ENCODE measurements at places on chromosomes 3 and 15. TPM values are rescaled to one million over a fixed set of nuclear protein-coding genes. Genes with fewer than 3 reads are reported as not detected.

DNA sequence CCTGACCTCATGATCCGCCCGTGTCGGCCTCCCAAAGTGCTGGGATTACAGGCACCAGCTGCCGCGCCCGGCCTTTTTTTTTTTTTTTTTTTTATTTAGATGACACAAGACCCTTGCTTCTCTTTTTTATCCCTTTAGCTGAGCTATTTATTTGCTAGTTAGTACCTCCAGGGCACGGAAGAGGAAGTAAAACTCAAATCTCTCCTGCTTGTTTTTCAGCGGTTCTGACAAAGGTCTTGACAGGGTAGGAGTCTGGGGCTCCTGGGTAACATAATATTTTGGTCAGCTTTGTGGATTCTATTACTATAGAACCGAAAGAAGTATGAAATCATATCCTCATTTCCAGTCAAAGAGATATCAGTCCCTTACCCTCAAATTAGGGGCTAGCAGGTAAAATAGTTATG lies 44.0 kb upstream of the ETV5 start:
- no peak overlapping the region for H3K4me3 ChIP-seq
- H3K27ac ChIP-seq, result no peak overlapping the region
- no peaks in the 10 kb centered on the region for H3K36me3 ChIP-seq

- no peak overlapping the region for H3K27ac ChIP-seq
- H3K27me3 ChIP-seq, result no peaks in the 10 kb centered on the region
- no peak for DNase-seq
- no peak overlapping the region for H3K4me3 ChIP-seq
- H3K36me3 ChIP-seq, result no peaks in the 10 kb centered on the region
- H3K4me1 ChIP-seq, result peaks cover 8% of the 10 kb centered on the region
These were observed 2.0 kb downstream of the DISP2 start for GRCh38 chr15:40360015-40360414.

DNA sequence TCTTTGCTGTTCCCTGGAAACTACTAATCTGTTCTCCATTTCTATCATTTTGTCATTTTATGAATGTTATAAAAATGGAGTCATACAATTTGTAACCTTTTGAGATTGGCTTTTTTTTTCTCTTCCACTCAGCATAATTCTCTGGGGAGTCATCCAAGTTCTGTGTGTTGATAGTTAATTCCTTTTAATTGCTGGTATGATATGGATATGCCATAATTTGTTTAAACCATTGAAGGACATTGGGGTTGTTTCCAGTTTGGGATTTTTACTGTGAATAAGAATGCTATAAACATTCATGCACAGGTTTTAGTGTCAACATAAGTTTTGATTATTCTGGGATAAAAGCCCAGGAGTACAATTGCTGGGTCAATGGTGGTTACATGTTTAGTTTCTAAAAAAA lies 279.4 kb downstream of the WNT5A start:
- no peaks in the 10 kb centered on the region for H3K4me1 ChIP-seq
- no peaks in the 10 kb centered on the region for H3K36me3 ChIP-seq
- no peaks in the 10 kb centered on the region for H3K27me3 ChIP-seq
- DNase-seq, result no peak
- no peak overlapping the region for H3K27ac ChIP-seq

DNA sequence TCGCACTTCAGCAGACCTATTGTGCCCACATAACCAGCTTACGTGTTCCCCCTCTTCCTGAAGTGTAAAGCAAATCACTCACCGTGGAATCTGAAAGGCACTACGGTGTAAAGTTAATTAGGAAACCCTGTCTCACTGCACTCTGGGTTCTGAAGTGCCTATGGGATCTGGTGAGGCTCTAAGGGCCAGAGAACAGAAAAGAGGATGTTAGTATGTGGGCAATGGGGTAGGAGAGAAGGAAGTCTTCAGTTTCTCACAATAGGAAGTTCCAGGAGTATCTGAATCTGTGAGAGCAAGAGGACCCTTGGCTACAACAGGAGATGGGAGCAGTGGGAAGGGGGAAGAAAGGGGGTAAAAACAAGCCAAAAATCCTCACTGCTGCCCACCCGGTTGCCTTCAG lies 71.4 kb downstream of the ITGB5 start:
- H3K4me3 ChIP-seq, result no peak overlapping the region
- H3K4me1 ChIP-seq, result peaks cover 16% of the 10 kb centered on the region
- no peak for DNase-seq
- no peak overlapping the region for H3K27ac ChIP-seq
- no peaks in the 10 kb centered on the region for H3K27me3 ChIP-seq

GRCh38 chr15:40251486-40252140 lies 12.8 kb downstream of the PAK6 start:
- H3K27me3 ChIP-seq, result no peaks in the 10 kb centered on the region
- H3K4me3 ChIP-seq, result peak overlapping the region; percentile 46
- H3K36me3 ChIP-seq, result no peaks in the 10 kb centered on the region
- H3K4me1 ChIP-seq, result peaks cover 26% of the 10 kb centered on the region
- H3K27ac ChIP-seq, result peak overlapping the region; percentile 66
- DNase-seq, result peak; percentile 73

CLDN1 gene
- total RNA-seq, result 11.0 TPM

PTH1R gene
- total RNA-seq, result 1.2 TPM

UNC13C gene
- total RNA-seq, result 10.6 TPM

KLHL6 gene
- 1.0 TPM for total RNA-seq
